ENCODE measurements at places on chromosomes 4 and X. TPM values are rescaled to one million over a fixed set of nuclear protein-coding genes. Genes with fewer than 3 reads are reported as not detected.
A peak's percentile ranks its signal among the peaks of the same experiment; 100 is the strongest.

Gene XPNPEP2
- total RNA-seq, result 1.9 TPM

Gene MBTPS2
- 9.2 TPM for total RNA-seq

Gene GLRA2
- total RNA-seq, result not detected

DNA sequence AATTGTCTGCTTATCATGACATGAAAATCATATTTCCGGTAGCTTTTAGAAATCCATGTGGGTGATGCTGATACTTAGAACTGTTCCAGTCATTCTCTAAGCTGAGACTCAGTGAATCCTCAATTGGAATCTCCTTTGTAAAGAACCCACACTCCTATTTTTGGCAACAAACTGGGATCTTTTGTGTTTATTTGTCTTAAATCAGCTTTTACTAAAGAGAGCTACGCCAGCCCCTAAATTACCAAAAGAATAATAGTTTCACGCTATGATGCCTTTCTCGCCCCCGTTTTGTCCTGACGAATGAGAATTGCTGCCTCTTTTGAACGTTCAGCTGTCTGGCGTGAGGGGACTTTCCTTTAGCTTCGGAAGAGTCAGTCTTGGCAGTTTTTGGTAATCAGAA is 195.9 kb downstream of the SHOX start:
- no peaks in the 10 kb centered on the region for H3K27me3 ChIP-seq
- H3K36me3 ChIP-seq, result no peaks in the 10 kb centered on the region
- peak; percentile 11 for DNase-seq
- no peak overlapping the region for H3K4me3 ChIP-seq
- H3K27ac ChIP-seq, result peak overlapping the region; percentile 39

GRCh38 chr4:17523662-17524061 is 8.7 kb downstream of the CLRN2 start:
- no peaks in the 10 kb centered on the region for H3K4me1 ChIP-seq
- H3K36me3 ChIP-seq, result no peaks in the 10 kb centered on the region
- no peak overlapping the region for H3K4me3 ChIP-seq
- no peak overlapping the region for H3K27ac ChIP-seq
- DNase-seq, result no peak
- peaks cover 38% of the 10 kb centered on the region for H3K27me3 ChIP-seq

Gene CENPI
- total RNA-seq, result 11.8 TPM

DNA sequence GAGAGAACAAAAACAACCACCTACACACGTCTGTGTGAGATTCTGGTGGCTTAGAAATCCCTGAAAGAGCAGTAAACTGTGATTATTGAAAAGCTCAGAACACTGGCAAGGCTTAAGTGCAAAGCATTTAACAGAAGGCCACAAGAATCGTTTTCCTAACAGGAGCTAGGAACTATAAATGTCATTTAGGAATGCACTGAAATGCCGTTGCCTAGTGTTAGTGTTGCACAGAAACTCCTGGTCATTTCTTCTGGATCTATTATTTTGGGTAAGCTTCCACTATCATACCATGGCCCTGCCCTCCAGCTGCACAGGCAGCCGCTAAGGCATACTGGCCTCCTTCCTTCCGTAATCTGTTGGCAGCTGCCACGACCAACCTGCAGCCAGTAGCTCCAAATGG is 923.2 kb downstream of the NLGN4X start:
- DNase-seq, result no peak
- no peaks in the 10 kb centered on the region for H3K27me3 ChIP-seq
- no peak overlapping the region for H3K4me3 ChIP-seq
- H3K36me3 ChIP-seq, result no peaks in the 10 kb centered on the region
- H3K27ac ChIP-seq, result no peak overlapping the region

Gene SFRP2
- total RNA-seq, result 0.65 TPM

DNA sequence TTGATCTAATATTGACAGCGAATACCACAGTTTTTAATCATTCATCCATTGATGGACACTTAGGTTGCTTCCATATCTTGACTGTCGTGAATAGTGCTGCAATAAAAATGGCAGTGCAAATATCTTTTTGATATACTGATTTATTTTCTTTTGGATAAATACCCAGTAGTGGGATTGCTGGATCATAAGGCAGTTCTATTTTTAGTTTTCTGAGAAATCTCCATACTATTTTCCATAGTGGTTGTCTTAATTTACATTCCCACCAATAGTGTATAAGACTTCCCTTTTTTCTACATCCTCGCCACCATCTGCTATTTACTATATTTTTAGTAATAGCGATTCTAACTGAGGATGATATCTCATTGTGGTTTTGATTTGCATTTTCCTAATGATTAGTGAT is 100.1 kb downstream of the SMARCA1 start:
- no peak for DNase-seq
- H3K36me3 ChIP-seq, result no peaks in the 10 kb centered on the region
- no peak overlapping the region for H3K27ac ChIP-seq
- no peaks in the 10 kb centered on the region for H3K4me1 ChIP-seq
- no peaks in the 10 kb centered on the region for H3K27me3 ChIP-seq

Gene TNIP3
- 1.4 TPM for total RNA-seq

Gene KCNE5
- not detected for total RNA-seq

Gene PDCL2
- not detected for total RNA-seq

DNA sequence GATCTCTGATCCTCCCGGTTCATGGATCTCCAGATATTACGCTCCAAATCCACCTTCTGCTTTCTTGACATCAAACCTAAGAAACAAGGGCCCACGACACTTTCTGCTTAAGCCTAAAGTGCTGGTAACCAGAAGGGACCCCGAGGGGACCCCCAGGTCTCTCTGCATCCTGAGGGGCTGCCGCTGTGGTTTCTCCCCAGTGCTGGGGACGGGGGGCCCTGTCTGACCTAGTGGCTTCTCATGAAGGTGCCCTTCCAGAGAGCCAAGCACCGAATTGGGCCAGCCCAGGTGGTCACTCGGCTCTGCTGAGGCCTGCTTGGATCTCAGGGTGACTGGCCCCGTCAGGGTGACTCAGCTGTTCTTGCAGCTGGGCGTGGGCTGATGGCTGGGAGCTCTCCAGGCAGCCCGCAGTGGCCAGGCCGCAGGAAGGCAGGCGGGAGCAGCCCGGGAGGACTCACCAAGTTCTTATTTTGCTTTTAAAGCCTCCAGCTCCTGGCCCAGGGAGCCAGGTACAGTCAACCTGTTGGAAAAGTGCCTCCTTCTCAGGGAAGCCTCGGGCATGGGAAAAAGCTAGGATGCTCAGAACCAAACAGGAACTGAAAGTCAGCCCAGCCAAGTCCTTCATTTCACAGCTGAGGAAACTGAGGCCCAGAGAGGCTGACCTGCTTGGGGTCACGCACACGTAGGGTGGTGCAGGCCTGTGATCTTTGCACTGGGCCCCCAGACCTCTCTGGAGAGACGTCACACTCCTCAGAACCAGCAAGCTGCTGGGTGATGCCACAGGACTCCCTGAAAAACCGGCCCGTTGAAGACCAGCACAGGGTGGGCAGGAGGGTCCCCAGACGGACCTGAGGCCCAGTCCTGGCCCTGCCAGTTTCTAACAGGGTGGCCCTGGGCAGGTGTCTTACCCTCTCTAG is 16.7 kb downstream of the BLOC1S4 start:
- H3K4me3 ChIP-seq, result no peak overlapping the region
- no peaks in the 10 kb centered on the region for H3K27me3 ChIP-seq
- H3K36me3 ChIP-seq, result no peaks in the 10 kb centered on the region
- H3K27ac ChIP-seq, result peak overlapping the region; percentile 62

DNA sequence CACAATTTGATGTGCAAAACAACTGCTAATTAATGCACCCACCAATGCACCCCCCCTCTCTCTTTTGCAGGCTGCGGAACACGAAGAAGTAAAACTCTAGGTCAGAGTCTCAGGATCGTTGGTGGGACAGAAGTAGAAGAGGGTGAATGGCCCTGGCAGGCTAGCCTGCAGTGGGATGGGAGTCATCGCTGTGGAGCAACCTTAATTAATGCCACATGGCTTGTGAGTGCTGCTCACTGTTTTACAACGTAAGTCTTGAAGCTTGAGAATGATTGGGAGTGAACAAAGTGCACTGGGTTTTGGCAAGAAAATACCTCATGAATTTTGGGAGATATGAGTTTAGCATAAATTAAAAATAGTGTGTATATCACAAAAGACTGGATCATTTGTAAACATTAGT is 28.9 kb downstream of the TMPRSS11E start:
- H3K27me3 ChIP-seq, result peaks cover under 1% of the 10 kb centered on the region
- DNase-seq, result peak; percentile 89
- H3K27ac ChIP-seq, result no peak overlapping the region

Gene CCDC110
- 0.38 TPM for total RNA-seq

Gene MND1
- total RNA-seq, result 1.2 TPM

GRCh38 chr4:175705407-175705806 is 106.7 kb downstream of the GPM6A start:
- no peaks in the 10 kb centered on the region for H3K27me3 ChIP-seq
- no peaks in the 10 kb centered on the region for H3K4me1 ChIP-seq
- H3K4me3 ChIP-seq, result no peak overlapping the region

All from GM23248 (cell line).